BJ (cell line): ENCODE measurements at places on chromosomes 1 and 21.

DNA sequence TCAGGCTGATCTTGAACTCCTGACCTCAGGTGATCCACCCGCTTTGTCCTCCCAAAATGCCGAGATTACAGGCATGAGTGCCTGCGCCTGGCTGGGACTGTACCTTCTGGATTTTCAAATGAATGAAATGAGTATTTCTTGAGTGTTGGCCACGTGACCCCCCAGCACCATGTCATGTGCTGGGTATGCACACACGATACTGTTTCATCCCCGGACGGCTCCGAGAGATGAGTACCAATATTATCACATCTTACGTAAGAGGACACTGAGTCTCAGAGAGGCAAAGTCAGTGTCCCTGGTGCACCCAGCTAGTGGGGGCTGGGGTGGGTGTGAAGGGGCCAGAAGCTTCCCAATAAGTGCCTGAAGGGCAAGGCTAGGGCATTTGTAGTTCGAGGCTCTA, 780 bp upstream of the CROCC start:
- no peak for DNase-seq

DNA sequence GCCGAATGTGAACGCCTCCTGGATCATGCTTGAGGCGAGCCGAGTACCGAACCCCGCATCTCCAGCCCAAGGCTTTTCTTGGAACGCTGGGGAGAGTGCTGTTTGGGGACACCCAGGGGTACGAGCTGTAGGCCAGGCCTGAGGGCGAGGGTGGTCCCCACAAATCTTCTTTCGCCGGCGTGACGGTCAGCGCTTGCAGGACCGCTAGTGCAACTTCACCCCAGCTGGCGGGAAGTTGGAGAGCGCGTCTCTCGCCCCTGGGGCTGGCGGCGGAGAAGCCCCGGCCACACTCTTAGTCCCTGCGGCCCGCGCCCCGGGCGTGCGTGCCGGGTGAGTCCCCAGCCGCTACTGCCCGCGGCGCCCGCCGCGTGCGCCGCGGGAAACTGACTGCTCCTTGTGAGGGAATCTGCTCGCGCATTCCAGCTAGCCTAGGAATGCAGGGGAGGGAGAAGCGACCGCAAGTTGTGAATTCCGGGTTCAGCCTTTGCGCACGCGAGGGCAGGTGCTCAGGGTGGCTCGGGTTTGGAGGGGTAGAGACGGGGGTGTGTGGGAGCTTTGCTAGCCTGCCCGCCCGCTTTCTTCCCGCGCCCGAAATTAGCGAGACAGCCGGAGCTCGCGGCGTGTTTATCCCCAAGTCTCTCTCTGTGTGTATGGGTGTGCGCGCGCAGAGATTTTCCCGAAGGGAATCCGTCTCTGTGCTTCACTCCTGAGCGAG, 884 bp downstream of the LHX4 start:
- DNase-seq = no peak

DNA sequence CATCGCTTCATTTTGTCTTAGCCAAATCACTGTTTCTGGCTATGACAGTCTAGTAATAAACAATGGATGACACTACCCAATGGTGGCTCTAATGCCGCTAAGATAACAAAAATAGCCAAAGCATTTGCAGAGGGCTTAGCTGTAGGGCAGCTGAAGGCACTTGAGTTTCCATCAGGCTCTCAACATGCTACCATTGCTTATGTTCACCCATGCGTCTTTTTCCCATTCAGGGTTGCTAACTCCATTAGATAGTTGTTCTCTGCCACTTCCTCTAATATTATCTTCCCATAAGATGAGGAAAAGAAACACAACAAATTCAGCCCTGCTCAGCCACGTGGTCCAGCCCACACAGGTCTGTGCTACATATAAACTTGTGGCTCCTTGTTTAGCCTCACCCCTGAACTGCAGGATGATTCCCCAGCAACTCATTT, 159.6 kb downstream of the TOMM20 start:
- no peak for DNase-seq

DNA sequence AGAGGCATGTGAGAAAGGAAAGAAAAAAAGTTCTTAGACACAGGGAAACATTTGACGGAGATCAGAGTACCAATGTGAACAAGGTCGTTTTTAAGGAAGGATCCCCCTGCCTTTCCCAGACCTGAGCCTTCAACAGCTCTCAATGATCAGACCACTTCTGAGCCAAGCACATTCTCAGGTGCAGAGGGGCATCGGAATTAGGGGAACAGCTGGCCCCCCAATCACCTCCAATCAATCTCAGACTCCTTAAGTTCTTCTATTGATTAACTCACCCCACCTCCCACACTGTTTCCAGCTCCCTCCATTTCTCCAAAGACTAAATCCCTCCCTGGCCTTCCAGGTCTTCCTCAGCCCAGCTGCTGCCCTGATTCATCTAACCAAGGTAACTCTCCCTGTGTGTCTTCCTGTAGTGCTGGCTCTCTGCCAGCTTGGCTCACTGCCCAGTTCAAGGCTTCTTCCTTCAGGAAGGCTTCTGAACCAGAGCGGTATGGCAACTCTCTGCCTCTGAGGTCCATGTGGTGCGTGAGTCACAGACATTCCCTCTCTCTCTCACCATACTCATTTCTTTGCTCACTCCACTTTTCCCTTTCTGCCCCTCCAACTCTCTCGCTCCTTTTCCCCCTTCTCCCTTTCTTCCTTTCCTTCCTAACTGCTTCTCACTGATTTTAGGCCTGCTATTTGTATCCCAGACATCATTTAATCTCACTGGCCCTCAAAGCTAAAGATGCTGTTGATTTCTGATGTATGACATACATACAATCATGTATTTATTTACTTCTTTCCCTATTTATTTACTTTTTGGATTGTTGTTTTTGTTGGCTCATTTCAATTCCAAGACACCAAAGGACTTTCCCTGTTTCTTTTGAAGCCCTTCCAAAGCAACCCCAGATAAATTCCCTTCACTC, 18.1 kb downstream of the CFAP45 start:
- DNase-seq = peak; percentile 74

DNA sequence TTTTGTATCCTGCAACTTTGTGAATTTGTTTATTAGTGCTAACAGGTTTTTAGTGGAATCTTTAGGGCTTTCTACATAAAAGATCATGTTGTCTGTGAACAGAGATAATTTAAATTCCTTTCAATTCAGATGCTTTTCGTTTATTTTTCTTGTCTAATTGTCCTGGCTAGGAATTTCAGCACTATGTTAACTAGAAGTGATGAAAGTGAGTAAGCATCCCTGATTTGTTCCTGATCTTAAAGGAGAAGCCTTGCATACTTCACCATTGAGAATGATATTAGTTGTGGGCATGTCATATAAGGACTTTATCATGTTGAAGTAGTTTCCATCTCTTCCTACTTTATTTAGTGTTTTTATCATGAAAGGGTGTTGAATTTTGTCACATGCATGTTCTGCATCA, 23.6 kb upstream of the TRIM67 start:
- DNase-seq = no peak

GRCh38 chr21:37372951-37373350, 6.4 kb downstream of the DYRK1A start:
- no peak for DNase-seq

- DNase-seq = no peak
These were observed 167.1 kb downstream of the TGFBR3 start for GRCh38 chr1:91718877-91719276.

DNA sequence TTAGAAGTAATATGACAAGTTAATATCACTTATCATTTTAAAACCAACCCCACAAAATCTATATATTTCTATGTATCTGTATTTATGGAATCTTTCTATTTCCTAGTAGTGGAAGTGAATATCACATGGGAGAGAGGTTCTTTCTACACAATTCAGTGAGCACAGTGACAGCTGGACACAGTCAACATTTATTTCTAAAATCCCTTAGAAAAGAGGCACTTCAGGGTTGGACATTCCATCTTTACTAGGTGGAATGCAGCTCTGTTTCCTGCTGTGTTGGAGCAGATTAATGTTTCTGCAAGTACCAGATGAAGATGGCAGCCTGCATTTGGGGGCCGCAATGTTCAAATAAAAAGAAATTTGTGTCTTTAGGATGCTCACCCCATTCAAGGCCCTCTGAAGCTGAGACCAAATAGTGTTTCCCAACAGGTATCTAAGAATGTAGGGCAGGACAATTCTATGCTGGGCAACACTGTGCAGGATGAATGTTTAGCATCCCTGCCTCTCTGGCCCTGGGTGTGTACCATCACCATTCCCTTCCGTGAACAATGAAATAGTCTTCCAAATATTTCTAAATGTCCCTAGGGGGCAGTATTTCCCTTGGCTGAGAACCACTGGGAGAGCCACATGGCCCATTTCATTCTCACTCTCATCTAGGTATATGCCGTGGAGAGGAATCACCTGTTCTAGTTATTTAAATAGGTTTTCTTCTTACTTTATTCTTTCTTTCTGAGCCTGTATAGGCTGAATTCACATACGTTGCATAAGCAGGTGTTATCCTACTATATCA, 394.8 kb downstream of the PRDM2 start:
- no peak for DNase-seq

GRCh38 chr1:11207898-11208611, 18.9 kb downstream of the ANGPTL7 start:
- DNase-seq = no peak

- no peak for DNase-seq
These were observed 6.6 kb upstream of the C2CD2 start for GRCh38 chr21:41960386-41960785.

- no peak for DNase-seq
These were observed 61.1 kb upstream of the GNG4 start for GRCh38 chr1:235710687-235711086.

DNA sequence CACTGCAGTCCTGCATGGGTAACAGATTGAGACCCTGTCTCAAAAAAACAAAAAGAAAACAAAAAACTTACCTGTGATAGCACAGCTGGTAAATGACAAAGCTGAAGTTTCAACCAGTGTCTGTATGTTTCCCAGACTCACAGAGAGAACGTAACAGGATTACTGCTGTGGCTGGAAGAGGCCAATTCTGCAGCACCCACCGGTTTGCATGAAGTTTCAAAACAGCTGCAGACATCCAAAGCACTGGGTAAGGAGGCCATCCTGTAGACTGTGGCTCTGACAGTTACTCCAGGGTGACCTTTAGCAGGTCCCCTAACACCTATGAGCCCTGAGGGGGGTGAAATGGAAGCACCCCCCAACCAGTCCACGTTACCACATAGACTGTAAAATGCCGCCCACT, 7.5 kb downstream of the ID3 start:
- DNase-seq = no peak

GRCh38 chr1:199353906-199354305, 673.6 kb upstream of the NR5A2 start:
- DNase-seq = no peak

DNA sequence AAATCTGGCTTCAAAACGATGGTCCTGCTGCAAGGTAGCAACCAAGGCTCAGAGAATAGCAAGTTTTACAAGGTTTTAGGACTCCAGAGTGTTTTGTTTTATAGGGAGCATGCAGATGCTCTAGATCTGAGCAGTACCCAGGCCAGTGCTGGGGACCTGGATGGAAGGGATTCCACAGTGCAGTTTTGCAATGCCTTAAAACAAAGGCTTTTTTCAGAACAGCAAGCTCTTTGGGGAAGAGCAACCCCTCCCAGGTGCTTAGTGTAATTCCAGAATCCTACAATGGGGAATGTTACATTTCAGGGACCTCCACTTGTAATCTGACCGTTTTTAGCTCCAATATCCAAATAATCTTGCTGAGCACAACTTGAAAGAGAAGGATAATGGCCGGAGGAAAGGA, 6.7 kb downstream of the ROR1 start:
- DNase-seq = no peak
